T-helper 2 cell (primary cell): ENCODE measurements at places on chromosomes 6 and 20.

- DNase-seq = no peak
Observed at GRCh38 chr6:73514746-73515110, 6.1 kb downstream of the EEF1A1 start.

DNA sequence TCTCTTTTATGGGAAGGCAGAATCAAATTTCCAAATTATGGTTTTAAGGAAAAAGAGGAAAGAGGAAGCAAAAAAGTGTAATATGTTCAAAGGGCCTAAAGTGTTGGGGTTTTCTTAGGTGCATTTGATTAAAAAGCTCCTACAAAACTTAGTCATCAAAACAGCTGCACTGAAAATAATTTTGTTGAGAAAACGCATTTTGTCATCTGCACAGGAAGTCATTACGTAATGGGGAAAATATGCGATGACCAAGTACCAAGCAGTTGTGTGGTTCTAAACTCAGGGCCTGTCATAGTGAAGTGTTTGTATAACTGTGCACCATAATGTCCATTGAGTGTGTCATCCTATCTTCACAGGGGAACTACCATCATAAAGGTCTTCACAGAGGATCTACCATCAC, 15.6 kb downstream of the HAO1 start:
- DNase-seq = no peak

GRCh38 chr20:39326050-39326449, 363.9 kb downstream of the DHX35 start:
- no peak for DNase-seq

- no peak for DNase-seq
Observed at GRCh38 chr6:97305414-97306066, 22.5 kb upstream of the MMS22L start.

DNA sequence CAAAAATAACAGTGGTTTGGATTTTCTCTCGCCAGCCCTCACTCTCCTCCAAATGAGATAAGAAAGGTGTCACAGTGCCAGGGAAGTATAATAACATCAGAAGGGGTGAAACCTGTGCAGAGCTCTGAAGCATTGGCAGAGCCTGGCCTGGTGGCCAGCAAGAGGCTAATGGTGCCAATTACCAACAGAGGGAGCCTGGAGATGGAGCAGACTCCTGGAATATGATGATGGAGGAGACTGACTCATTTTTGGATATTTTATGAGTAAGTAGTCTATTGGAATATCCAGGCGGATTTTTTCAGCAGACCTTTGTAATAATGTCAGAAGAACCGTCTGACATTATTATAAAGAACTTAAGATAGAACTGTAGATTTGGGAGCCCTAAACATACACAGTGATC, 442.6 kb upstream of the MARCKS start:
- DNase-seq = no peak

DNA sequence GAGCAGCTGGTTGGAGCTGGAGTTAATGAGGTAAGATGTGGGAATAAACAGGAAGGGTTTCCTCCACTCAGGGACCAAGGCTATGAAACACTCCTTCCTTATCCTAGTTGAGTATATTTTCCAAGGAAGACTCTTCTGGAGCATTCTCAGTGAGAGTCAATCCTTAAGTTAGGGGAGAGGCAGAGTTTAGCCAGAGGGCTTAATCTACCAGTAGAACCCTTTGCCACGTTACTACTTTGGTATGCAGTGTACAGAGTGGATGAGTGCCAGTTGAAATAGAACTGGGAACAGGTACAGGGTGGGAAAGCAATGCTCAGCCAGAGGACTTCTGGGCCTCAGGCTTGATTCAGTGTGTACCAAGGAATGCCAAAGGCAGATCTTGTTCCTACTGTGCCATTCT, 114.3 kb downstream of the UBE3D start:
- DNase-seq = no peak

DNA sequence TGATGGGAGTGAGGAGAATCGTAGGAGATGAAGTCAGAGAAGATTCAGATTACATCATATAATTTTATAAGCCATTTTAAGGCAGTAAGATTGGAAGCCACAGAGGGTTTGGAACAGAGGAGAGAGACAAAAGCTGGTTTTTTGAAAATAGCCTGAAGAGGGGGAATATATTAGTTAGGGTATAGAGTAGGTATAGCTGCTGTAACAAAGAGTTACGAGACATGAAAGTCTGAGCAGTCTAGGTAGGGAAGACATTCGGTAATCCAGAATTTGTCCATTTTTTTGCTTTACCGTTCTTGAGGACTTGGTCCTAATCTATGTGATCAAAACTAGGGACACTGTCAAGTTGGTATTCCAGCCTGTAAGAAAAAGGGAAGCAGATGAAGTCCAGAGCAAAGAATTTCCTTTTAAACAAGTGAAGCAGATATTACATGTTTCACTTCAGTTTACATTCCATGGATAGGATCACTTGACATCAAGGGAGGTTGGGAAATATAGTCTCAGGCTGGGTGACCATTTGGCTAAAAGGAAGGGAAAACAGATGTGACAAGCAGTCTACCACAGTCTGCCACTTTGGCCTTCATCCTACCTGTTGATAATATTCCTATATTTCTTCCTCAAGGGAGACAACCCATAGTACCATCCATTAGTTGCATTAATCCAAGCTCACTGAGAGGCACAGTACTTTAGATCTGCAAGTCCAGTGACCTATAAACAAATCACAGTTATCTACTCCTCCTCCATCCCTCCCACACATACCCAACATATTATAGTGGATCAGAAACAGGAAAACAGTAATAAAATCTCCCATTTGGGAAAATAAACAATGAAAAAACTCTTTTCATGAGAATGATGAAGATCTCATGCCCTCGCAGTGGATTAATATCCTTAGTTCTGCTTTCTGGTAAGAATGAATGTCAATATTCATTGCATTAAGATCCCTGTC, 10.2 kb downstream of the FAM135A start:
- no peak for DNase-seq

DNA sequence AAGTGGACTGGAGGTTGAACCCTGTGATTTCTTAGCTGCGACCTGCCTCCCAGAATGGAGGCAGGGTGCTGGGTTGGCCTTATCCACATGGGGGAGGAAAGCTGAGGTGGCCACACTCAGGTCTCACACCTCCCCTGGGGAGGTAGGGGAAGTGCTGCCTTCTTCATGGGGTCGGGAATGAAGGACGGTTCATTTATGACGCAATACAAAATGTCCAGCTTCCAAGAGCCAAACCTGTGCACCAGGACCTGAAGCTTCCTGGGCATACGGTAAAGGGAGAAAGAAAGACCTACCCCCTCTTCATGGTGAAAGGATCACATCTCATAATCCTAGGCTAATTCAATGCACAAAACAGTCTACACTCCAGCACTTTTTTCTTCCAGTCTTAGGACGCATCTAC, 150.6 kb upstream of the CDYL start:
- DNase-seq = no peak

DNA sequence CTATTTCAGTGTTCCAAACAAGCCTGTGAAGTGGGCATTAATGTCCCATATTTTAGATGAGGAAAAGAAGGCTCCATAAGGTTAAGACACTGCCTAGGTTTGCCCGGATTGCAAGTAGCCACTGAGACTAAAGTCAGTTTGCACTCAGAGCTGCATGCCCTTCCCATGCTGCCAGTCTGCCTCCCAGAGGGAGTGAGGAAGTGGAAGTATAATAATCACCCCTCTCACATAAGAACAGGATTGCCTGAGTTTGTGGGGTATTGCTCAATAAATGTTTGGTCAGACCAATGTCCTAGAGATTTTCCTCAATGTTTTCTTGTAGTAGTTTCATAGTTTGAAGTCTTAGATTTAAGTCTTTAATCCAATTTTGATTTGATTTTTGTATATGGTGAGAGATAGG, 43.9 kb upstream of the CLIC5 start:
- no peak for DNase-seq

DNA sequence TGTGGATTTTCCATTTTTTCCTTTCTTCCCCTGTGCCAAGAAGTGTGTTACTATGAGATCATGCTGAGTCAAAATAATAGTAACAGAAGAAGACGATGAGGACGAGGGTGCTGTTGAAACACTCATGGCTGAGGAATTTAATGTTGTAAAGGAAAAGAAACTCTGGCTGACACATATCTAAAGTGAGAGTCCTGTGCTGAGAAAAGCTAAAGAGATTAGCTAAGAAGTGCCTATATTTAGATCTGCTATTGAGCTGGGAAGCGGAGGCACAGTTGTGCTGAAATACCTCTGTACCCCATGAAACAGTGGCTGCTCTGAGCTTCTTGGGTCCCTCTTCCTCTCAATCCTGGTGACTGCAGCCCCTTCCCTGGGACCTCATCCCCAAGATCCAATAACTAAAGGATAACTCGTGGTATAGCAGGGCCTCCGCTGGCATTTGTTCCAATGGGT, 1.1 kb upstream of the SYTL3 start:
- DNase-seq = no peak

- DNase-seq = no peak
Observed at GRCh38 chr6:170308761-170309160, 2.2 kb downstream of the FAM120B start.

DNA sequence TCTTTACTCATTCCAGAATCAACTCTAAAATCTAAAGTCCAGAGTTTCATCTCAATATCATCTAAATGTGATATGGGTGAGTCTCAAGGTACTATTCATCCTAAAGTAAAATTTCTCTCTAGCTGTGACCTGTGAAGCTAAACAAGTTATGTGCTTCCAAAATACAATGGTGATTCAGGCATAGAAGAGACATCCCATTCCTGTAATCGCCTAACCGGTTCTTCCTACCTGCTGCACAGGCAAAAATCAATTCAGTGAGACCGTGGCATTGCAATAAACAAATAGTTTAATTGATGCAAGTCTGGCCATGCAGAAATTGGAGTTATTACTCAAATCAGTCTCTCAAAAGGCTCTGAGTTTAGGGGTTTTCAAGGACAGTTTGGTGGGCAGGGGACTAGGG, 232.8 kb downstream of the UBE3D start:
- DNase-seq = no peak

GRCh38 chr6:166908811-166909210, 47.5 kb downstream of the RNASET2 start:
- no peak for DNase-seq

GRCh38 chr6:125773387-125774341, 17.1 kb upstream of the NCOA7 start:
- no peak for DNase-seq

DNA sequence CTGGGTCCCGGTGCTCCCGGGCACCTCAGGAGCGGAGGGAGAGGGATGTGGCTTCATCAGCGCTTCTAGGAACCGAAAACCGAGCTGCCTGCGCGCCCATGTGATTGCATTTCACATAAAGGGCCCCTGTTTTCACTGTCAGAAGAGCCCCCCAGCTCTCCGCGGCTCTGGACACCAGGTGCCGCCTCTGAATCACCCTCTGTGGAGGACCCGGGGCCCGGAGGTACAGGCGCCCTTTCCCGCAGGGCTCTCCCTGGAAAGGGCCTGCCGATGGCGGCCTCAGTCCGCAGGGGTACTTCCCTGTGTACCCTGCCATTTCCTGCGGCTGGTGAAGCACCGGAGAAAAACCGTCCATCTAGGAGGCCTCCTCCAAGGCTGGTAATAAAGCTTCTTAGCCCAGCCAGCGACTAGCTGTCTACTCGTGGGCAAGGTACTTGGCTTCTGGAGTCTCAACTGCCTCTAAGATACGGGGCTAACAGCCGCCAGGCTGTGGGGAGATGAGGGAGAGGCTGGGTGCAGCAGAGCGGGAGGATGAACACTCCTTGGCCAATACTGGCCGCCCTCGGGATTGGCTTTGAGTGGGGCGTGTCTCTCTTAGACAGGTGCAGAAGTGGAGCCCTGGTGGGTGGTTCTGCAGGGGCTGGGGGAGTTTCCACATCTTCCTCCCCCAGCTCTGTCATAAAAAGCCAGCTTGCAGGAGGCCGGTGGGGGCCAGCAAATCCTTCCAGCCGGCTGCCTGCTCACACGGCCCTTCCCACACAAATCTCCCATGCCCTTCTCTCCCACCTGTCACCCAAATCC, 1.6 kb downstream of the PPP1R16B start:
- DNase-seq = peak; percentile 40

DNA sequence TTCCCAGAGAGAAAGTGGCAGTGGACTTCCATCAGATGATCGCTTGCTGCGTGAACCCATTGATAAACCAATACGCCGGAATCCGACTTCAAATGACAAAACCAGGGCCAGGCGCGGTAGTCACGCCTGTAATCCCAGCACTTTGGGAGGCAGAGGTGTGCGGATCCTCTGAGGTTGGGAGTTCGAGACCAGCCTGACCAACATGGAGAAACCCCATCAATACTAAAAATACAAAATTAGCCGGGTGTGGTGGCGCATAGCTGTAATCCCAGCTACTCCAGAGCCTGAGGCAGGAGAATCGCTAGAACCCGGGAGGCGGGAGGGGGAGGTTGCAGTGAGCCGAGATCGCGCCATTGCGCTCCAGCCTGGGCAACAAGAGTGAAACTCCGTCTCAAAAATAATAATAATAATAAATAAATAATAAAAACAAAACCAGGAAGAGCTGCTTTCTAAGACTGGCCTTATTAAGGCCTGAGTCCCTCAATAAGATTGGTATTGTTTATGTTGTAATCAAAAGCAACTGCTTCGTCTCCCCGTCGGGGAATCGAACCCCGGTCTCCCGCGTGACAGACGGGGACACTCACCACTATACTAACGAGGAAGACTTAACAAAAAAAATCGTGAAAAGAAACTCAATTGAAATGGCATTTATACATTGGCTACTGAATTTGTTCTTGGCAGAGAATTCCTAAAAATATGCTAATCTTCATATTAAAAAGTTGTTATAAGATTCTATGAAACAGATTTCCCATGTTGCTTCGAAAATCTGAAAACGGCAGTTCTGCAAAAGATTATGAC, 110.2 kb upstream of the ZNF184 start:
- DNase-seq = no peak

GRCh38 chr6:29746846-29747687, 23.8 kb downstream of the HLA-F start:
- no peak for DNase-seq

DNA sequence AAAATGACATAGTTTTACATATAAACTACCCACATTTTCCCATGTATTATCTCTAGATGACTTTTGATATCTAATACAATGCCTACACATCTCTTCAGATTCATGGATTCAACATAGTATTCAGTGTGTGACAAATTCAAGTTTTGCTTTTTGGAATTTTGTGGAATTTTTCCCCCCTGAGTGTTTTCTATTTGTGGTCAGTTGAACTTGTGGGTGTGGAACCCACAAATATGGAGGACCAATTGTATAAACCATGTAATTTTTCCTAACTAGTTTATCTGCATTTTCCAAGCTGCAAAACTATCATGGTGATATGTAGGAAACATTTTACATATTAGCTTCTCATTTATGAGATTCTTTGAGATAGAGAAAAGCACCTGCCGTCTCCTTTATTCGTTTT, 374.3 kb upstream of the SOX4 start:
- no peak for DNase-seq

DNA sequence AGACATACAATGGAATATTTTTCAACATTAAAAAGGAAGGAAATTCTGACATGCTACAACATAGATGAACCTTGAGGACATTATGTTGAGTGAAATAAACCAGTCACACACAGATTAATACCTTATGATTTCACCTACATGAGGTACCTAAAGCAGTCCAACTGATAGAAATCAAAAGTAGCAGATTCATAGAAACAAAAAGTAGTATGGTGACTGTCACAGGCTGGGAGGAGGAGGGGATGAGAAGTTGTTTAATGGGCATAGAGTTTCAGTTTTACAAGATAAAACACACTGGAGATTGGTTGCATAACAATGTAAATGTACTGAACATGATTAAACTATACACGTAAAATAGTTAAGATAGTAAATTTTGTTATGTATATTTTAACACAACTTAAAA, 48.5 kb upstream of the OLIG3 start:
- no peak for DNase-seq
